ENCODE measurements at places on chromosomes 12 and 14. TPM values are rescaled to one million over a fixed set of nuclear protein-coding genes. Genes with fewer than 3 reads are reported as not detected.

Gene DNAL1
- total RNA-seq: 7.6 TPM

Gene RPGRIP1
- total RNA-seq: 0.40 TPM

Gene GNPNAT1
- 14.4 TPM for total RNA-seq

Gene OLR1
- not detected for total RNA-seq

Gene LAG3
- 1.6 TPM for total RNA-seq

Gene ADAM20
- total RNA-seq: 0.53 TPM

Gene KSR2
- total RNA-seq: not detected

Gene ZDHHC22
- total RNA-seq: not detected

Gene GDF3
- total RNA-seq: not detected

Gene NANOG
- total RNA-seq: not detected

Gene NOC4L
- 9.1 TPM for total RNA-seq

Gene OTOGL
- total RNA-seq: 0.13 TPM

Gene ANKRD52
- total RNA-seq: 48.7 TPM

Gene LIN7A
- 5.0 TPM for total RNA-seq

Gene OR4E2
- total RNA-seq: not detected

Gene B3GNT4
- not detected for total RNA-seq

Gene B4GALNT3
- total RNA-seq: 9.1 TPM

Gene ARHGAP5
- total RNA-seq: 123 TPM

Gene PROX2
- total RNA-seq: not detected

Gene IKBIP
- 3.8 TPM for total RNA-seq

Gene IGF1
- 21.5 TPM for total RNA-seq

Gene BHLHE41
- total RNA-seq: 0.18 TPM

Gene INHBC
- not detected for total RNA-seq

Gene TMEM179
- 0.54 TPM for total RNA-seq

Gene ANO2
- 0.53 TPM for total RNA-seq

Gene CREBL2
- 33.0 TPM for total RNA-seq

Gene MORN3
- not detected for total RNA-seq

Gene TMBIM4
- total RNA-seq: 77.0 TPM

Gene PAH
- not detected for total RNA-seq

Gene FERMT2
- total RNA-seq: 12.5 TPM
